IMR-90 (cell line): ENCODE measurements at places on chromosomes 4 and X. TPM values are rescaled to one million over a fixed set of nuclear protein-coding genes. Genes with fewer than 3 reads are reported as not detected.

DNA sequence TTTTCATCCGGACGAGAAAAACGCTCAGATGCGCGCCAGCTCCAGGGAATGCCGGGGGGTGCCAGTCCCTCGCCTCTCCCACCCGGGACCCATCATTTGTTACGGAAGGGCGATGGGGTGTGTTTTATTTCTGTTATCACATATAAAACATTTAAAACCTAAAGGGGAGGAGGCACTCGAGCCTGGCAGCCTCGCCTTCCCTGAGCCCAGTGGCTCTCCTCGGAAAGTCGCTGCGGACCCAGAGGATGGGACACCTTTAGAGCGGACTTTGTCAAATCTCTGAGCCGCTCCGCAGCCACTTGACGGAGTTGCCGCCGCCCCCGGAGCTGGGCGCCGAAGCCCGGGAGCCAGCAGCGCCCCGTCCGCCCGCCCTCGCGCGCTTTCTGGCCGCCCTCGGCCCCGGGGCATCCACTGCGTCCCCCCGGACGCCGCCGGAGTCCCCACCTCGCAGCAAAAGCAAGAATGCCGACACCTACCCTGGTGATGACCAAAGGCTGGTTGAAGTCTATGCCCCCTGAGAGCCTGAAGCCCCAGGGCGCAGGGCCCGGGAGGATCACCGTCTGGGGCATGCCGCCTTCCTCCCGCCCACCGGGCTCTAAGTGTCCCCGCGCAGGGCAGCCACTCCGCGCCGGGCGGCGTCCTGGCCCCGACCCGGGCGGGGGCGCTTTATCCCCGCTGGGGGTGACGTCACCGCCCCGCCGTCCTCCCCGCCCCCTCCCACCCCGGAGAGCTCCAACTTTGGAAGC is at the start of gene PDLIM3:
PDLIM3 (minus strand) TSS at position 642 of the 746 bp plus-strand sequence; CDS start at position 569, 73 bp downstream.
- H3K4me3 ChIP-seq, result peak within 1 kb of the TSS; percentile 96
- peaks cover 5% of the 10 kb centered on the region for H3K27me3 ChIP-seq
- H3K27ac ChIP-seq, result peak within 1 kb of the TSS; percentile 23
- DNase-seq, result peak; percentile 30
- H3K36me3 ChIP-seq, result no peaks in the 10 kb centered on the region

DNA sequence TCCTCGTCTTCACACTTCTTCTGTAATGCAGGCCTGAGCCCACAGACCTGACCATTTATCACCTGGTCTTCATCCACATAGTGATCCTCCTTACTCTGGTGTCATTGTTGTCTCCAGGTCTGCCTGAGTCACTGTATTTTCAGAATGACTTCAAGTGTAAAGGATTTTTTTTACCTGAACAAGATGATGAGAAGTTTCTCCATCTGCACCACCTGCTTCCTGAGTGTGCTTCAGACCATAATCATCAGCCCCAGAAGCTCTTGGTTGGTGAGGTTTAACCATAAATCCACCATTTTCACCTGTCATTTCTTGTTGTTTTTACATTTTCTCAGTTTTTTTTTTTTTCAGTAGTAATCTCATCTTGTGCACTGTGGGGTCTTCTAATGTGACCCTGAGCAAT is 39.0 kb downstream of the WDR13 start:
- no peak overlapping the region for H3K27ac ChIP-seq
- no peak for DNase-seq
- no peaks in the 10 kb centered on the region for H3K36me3 ChIP-seq
- H3K4me3 ChIP-seq, result no peak overlapping the region
- H3K27me3 ChIP-seq, result peaks cover 5% of the 10 kb centered on the region

- no peak overlapping the region for H3K27ac ChIP-seq
- peaks cover 3% of the 10 kb centered on the region; the same call in 1 of the 2 replicates for H3K4me1 ChIP-seq
- peaks cover 14% of the 10 kb centered on the region for H3K36me3 ChIP-seq
Observed at GRCh38 chr4:129077326-129077725, 16.0 kb downstream of the SCLT1 start.

DNA sequence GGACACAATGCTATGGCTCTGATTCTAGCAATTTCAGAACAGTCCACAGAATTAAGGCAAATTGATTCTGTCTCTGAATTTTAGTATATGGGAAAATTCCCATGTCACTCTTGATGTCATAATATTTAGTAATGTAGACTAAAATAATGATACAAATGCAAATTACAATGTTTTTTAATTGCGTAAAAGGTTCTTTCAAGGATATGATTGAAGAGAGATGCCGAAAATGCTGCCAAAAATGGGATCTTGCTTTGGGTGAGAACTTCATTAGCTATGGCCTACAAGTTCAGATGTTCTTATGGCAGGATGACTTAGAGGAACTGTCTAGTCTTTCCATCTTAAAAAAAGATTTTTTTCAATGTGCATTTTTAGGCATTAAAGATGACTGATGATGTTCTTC is 170.6 kb downstream of the TMA16 start:
- no peaks in the 10 kb centered on the region for H3K4me1 ChIP-seq
- no peak overlapping the region for H3K4me3 ChIP-seq
- H3K27ac ChIP-seq, result no peak overlapping the region
- H3K27me3 ChIP-seq, result no peaks in the 10 kb centered on the region
- H3K36me3 ChIP-seq, result no peaks in the 10 kb centered on the region

DNA sequence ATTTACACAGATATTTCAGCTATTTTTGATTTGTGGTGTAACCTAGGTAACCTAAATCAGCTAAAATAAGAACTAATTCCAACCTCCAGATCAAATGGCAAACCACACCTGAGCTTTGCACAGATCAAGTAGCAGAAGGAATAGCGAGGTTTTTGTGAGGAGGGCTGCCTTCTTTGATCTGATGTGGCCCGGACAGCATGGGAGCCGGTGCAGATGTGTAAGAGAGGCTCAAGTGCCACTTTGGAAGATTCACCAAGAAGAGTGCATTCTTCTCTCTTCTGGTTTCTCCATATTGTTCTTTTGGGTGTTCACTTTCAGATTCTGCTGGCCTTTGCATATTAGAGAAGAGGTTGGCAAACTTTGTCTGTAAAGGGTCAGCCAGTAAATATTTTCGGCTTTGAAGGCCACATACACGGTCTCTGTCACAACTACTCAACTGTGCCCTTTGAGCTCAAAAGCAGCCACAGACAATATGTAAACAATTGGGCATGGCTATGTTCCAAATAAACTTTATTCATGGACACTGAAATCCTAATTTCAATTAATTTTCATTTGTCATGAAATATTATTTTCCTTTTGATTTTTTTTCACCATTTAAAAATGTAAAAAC is 78.9 kb upstream of the FAM9C start:
- H3K27ac ChIP-seq, result peak overlapping the region; percentile 96
- DNase-seq, result no peak
- no peaks in the 10 kb centered on the region for H3K36me3 ChIP-seq

- no peaks in the 10 kb centered on the region for H3K4me1 ChIP-seq
- DNase-seq, result no peak
- no peaks in the 10 kb centered on the region for H3K36me3 ChIP-seq
- no peak overlapping the region for H3K4me3 ChIP-seq
Observed at GRCh38 chrX:41257801-41258200, 76.2 kb upstream of the DDX3X start.

DNA sequence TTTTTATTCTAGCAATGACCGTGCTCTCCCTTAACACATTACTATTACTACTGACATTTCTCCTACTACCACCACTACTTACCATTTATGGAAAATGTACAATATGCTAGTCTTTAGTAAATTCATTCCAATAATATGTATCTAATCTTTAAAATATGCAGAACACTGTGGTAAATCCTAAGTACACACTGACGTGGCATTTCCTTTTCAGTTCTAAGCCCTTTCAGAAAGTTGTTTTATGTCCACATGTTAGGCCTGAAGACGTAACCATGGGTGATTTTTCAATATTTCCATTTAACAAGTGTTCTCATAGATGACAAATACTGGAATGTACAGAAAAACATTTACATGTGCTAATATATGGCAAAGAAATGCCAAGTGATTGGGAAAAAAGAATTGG is 268.6 kb upstream of the SLIT2 start:
- peak overlapping the region; percentile 86; the same call in 1 of the 2 replicates for H3K27ac ChIP-seq
- no peaks in the 10 kb centered on the region for H3K36me3 ChIP-seq
- H3K27me3 ChIP-seq, result no peaks in the 10 kb centered on the region

- H3K36me3 ChIP-seq, result no peaks in the 10 kb centered on the region
- H3K27ac ChIP-seq, result no peak overlapping the region
- no peaks in the 10 kb centered on the region for H3K4me1 ChIP-seq
Observed at GRCh38 chrX:32280921-32281320, 930.4 kb downstream of the DMD start.

GRCh38 chr4:4619821-4620220 is 78.0 kb upstream of the STX18 start:
- H3K4me1 ChIP-seq, result peaks cover 8% of the 10 kb centered on the region; the same call in 1 of the 2 replicates
- no peaks in the 10 kb centered on the region for H3K36me3 ChIP-seq
- no peaks in the 10 kb centered on the region for H3K27me3 ChIP-seq
- no peak overlapping the region for H3K27ac ChIP-seq

GRCh38 chr4:64784125-64784524 is 374.9 kb upstream of the TECRL start:
- H3K4me1 ChIP-seq, result no peaks in the 10 kb centered on the region
- no peak for DNase-seq
- no peaks in the 10 kb centered on the region for H3K36me3 ChIP-seq
- no peaks in the 10 kb centered on the region for H3K27me3 ChIP-seq
- H3K4me3 ChIP-seq, result no peak overlapping the region

DNA sequence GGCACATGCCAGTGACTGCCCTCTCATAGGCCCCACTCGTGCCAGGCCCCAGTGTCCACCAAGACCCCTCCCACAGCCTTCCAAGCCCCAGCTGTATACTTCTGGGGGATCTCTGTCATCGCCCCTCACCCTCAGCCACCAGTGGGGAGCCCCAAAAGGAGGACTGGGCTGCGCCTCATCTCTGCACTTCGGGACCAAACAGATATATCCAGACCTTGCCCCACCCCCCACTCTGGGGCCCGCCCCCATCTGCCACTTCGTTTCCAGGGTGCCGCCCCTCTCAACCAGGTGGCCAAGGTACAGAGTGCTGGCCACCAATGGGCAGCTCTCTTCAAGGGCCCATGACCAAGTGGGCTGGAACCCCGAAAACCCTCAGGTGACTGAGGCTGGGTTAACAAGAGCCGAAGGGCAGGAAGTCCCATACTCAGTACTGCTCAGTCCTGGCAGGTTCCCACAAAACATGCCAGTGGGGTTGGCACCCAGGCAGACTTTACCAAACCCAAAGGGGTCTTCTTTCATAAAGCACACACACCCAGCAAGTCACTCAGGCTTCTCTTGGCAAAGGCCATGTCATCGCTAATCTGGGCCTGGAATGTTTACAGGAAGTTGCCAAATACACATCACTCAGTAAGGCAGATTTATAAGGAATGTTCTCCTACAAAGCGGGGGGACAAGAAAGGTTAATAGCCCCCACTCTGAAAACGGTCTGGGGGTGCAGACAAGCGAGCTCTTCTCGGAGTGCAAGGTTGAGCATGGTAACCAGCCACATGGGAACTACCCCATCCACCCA is 4.4 kb downstream of the ZFYVE28 start:
- peaks cover 15% of the 10 kb centered on the region for H3K4me1 ChIP-seq
- H3K27ac ChIP-seq, result no peak overlapping the region
- no peaks in the 10 kb centered on the region for H3K36me3 ChIP-seq
- peaks cover 31% of the 10 kb centered on the region for H3K27me3 ChIP-seq
- H3K4me3 ChIP-seq, result no peak overlapping the region

- H3K36me3 ChIP-seq, result no peaks in the 10 kb centered on the region
- no peak overlapping the region for H3K27ac ChIP-seq
- peak; percentile 35 for DNase-seq
Observed at GRCh38 chr4:182507805-182508204, 264.6 kb downstream of the TENM3 start.

DNA sequence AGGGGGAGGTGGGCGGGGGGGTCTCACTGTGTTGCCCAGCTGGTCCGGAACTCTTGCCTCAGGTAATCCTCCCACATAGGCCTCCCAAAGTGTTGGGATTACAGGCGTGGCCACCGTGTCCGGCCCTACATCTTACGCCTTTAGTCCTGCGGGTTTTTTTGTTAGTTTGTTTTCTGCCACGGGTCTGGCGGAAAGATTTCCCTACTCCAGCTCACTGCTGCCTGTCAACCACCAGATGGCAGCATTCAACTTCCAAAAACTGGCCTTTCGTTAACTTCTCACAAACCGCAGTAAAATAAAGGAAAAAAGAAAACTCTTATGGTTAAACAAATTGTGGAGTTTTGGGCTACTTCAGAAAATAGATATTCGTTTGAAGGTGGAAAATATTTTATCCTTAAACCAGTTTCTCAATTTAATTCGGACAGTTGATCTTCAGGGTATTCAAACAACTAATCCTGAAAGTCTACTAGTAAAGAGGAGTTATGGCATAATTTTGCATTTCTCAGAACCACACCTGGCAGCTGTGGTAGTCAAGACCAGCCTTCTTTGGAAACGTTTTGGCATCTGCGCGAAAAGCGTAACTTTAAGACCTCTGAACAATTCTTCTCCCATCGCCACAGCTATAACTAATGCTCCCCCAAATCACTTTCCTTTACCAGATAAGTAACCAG is 41.1 kb downstream of the LUZP4 start:
- no peak overlapping the region for H3K27ac ChIP-seq
- no peaks in the 10 kb centered on the region for H3K36me3 ChIP-seq
- H3K27me3 ChIP-seq, result peaks cover 8% of the 10 kb centered on the region
- H3K4me1 ChIP-seq, result no peaks in the 10 kb centered on the region
- H3K4me3 ChIP-seq, result no peak overlapping the region

DNA sequence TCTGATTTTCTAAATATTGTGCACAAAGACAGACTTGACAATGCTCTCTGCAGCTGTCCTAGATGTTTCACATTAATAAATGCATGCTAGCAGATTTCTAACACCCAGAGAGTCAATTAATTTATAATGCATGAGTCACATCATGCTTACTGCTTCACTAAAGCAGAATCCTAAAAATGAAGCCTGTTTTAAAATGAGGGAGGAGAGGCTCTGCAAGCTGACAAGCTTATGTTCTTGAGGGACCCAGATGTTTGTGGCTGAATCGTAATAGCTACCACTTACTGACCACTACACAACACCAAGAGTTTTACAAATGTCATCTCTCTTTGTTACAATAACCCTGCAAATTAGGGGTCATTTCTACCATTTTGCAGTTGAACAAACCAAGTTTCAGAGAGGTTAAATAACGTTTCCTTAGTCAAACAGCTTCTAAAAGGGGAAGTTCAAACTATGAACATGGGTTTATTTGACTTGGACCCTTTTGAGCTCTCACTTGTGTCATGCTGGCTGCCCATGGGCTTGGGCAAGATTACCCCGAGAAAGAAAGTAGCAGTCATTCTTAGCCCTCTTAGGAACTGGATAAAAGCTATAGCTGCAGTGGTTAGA is 262.7 kb upstream of the ETNPPL start:
- no peaks in the 10 kb centered on the region for H3K36me3 ChIP-seq
- DNase-seq, result no peak
- H3K4me3 ChIP-seq, result no peak overlapping the region
- peaks cover 3% of the 10 kb centered on the region for H3K4me1 ChIP-seq
- H3K27me3 ChIP-seq, result no peaks in the 10 kb centered on the region

GRCh38 chr4:169968999-169969398 is 57.2 kb downstream of the MFAP3L start:
- no peaks in the 10 kb centered on the region for H3K36me3 ChIP-seq
- no peaks in the 10 kb centered on the region for H3K27me3 ChIP-seq
- DNase-seq, result peak; percentile 11
- H3K4me1 ChIP-seq, result no peaks in the 10 kb centered on the region

The PAGE1 gene
- total RNA-seq, result not detected in 2 replicates

The TEX13D gene
- not detected in 2 replicates for total RNA-seq

The H2BW2 gene
- not detected in 2 replicates for total RNA-seq

The KIT gene
- 5.9 and 6.9 TPM in 2 replicates for total RNA-seq
